ENCODE measurements at places on chromosomes 2 and 18.

DNA sequence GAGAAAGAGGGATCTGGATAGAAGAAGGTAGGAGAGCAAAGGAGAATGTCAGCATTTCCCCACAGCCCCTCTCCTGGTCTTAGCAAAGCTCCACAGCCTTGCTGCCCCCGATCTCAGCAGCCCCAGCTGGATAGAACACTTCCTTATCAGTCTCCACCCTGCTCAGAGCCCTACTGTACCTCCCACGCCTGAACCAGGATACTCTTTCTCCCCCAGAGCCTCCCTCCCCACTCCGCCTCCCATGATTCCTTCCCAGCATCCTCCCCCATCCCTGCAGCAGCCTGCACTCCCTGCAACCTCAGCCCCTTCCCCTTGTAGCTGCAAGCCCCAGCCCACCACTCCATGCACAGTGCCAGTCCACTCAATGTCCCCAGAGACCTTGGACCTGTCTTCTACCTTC lies 25.8 kb downstream of the PLB1 start:
- no peak for DNase-seq

DNA sequence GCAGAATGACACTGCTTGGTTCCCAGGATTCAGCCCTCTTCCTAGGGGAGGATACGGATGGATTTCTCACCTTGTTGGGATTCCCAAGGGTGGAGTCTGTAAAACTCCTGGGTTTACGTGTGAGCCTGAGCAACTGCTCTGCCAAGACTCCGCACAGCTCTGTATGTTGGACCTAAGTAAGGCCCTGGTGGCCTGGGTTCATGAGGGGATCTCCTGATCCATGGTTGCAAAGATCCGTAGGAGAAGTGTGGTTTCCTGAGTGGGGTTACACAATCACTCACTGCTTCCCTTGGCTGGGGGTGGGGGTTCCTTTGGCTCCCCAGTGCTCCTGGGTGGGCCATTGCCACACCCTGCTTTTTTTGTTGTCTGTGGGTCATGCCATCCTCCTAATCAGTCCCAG lies 37.7 kb downstream of the ANKRD12 start:
- DNase-seq: no peak

DNA sequence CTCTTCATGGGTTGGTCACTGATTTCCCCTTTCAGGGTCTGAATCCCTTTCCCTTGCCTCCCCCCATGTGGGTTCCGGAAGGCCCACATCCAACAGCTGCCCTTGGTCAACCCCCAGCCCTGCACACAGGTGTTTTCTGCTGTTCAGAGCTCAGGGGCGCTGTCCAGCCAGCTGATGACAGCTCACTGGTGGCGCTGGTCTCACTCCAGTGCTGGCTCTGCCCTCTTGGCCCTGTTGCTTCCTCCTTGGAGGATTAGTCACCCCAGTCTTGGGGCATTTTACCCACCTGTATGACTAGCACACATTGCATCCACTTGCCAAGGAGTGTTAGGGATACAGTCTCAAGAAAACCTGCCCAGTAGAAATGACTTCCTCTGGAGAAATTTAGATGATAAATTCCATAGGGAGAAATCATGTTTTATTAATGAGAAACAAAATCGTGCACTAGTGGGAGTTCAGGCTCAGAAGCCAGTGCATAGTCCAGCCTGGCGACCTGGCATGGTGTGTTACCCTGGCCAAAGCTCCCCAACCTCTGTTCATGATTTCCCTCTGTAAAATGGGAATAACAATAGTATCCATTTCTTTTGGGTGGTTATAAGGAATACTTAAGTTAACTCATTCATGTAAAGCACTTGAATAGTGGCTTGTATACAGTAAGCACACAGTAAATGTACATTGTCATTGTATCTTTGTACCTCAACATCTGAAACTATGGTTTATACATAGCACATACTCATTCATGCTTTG lies 21.6 kb downstream of the CRIM1 start:
- no peak for DNase-seq

DNA sequence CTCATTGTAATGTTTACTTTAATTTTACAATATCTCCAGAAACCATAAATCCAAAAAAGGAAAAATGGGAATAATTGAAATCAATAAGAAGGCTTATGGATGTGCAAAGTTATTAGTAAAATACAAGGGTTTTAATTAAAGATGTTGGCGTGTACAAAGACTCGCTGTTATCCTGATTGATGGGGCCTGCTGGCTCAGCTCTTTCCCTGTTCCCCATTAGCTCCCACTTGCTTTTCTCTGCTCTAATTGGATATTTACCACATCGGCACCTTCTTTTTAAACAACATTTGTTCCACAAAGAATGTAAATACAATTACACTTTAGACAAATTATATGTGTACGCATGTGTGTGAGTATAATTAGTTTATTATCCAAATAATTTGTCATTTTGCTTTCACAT lies 796.6 kb downstream of the ERBB4 start:
- DNase-seq: no peak

GRCh38 chr2:169189132-169189531 lies 119.8 kb downstream of the DHRS9 start:
- no peak for DNase-seq

- DNase-seq: no peak
These were observed 127.5 kb upstream of the GAREM1 start for GRCh38 chr18:32598144-32598543.

- DNase-seq: no peak
These were observed 256.9 kb downstream of the RND3 start for GRCh38 chr2:150230616-150231015.

GRCh38 chr2:15243762-15244161 lies 317.4 kb downstream of the NBAS start:
- no peak for DNase-seq

GRCh38 chr18:57755473-57756067 lies 47.5 kb downstream of the ATP8B1 start:
- DNase-seq: no peak

DNA sequence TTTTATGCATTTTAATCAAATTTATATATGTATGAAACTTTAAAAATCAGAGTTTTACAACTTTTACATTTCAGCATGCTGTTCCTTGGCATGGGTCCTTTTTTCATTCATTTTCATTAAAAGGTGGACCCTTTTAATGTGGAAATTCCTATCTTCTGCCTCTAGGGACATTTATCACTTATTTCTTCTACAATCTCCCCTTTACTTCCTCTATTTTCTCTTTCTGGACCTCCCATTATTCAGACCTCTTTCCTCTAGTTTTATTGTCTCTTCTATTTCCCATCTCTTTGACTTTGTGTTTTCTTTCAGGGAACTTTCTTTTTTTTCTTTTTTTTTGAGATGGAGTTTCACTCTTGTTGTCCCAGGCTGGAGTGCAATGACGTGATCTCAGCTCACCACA lies 5.7 kb downstream of the PROC start:
- no peak for DNase-seq

GRCh38 chr2:119156891-119157773 lies 1.4 kb downstream of the C1QL2 start:
- no peak for DNase-seq

GRCh38 chr18:51196118-51196810 lies 1.2 kb downstream of the MEX3C start:
- DNase-seq: peak; percentile 27

GRCh38 chr2:30800159-30800558 lies 7.1 kb downstream of the CAPN13 start:
- no peak for DNase-seq

DNA sequence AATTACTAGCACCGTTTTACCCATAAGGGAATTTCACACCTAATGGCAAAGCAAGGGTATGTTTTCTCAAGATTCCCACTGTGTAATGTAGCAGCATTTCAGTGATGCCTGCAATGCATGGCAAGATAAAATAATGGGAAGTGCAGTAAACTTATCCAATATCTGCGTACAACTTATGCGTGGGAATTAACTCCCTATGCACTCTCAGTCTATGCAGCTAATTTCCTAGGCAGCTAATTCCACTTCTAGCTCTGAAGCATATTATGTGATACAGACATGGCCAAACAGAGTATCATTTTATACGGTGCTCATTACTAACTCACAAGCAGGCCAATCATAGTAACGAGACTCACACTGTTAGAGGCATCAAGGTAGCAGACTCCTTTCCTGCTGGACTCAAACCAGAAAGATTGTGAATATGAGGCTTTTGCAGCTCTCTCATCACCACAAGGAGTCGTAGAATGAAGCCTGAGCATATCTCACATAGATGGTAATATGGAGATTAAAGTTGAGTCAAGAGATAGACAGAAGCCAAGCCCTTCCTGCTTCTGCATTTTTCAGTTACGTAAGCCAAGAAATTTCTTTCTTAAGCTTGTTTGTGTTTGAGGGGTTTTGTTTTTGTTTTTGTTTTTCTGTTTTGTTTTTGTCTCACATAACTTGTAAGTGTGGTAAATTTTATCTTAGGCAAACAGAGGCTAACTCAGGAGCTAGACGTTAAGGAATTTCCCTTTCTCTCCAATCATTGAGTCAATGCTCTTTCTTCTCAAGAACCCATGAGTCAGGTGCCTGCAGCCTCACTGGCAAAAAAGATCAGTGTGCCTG lies 34.8 kb upstream of the ITGAV start:
- DNase-seq: no peak

DNA sequence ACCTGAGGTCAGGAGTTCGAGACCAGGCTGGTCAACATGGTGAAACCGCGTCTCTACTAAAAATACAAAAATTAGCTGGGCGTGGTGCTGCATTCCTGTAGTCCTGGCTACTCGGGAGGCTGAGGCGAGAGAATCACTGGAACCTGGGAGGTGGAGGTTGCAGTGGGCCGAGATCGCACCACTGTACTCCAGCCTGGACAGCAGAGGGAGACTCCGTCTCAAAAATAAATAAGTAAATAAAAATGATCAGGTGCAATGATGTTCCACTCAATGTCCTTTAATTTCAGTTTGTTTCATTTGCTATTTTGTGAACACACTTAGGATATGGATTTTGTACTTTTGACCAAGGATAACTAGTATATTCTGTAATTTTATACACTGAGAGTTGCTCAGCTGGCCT lies 9.3 kb downstream of the HADHA start:
- DNase-seq: no peak

DNA sequence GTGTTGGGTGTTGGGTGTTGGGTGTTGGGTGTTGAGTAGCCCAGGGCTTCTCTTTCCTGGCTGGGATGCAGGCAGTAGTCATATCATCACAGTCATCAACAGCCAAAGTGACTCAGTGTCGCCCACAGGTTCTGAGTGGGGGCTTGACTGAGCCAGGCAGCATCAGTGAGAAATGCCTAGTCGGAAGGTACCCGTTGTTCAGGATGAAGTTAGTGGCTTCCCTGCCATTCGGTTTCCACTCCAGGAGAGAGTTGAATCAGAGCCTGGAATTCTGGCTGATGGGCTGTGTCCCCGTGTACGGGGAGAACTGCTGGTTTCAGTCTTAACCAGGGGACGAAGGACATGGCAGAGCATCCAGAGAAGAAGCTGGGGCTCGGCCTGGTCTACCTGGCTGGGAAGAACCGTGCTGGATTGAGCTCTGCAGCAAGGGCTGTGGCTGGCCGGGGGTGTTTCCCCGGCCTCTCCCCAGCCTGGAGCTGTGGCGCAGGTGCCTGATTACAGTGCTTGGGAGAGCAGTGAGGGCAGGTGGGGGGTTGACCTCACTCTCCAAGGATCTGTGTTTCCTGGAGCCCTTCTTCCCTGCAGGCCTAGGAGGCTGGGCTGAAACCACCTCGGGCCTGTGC lies 49.4 kb downstream of the AGAP1 start:
- no peak for DNase-seq

DNA sequence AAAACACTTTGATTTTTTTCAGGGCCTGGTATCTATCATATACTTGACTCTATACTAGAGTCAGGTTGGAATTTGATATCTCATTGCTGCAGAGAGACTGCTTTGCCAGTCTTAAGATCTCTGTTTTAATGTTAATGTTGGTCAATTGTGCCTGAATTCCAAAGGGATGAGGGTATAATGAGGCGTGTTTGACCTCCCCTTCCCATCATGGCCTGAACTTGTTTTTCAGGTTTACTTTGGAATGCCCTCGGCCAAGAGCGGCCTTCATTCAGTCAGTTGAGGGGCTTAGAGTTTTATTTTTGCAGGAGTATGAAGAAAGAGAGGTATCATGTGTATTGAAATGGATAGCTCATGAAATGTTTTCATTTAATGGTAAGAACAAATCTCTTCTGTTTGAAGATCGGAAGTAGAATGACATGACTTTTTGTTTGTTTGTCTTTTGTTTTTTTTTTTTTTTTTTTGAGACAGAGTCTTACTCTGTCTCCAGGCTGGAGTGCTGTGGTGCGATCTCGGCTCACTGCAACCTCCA lies 119.0 kb downstream of the KIAA1328 start:
- DNase-seq: no peak

DNA sequence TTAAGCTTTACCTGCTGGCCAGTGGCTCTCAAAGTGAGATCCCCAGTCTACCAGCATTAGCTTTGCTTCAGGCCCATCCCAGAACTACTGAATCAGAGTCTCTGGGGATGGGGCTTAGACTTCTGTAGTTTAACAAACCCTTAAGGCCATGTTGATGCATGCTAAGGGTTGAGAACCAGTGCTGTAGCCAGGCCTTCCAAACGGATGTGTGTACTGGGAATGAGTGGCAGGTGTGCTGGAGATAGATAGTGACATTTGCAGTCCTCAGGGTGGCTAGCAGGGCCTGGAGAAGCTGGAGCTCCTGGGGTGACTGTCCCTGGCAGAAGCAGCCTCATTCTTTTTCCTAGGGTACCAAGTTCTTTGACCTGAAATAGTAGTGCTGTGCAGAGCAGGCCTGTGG lies 148.5 kb downstream of the PPP1R1C start:
- DNase-seq: no peak

GRCh38 chr2:112061299-112061698 lies 6.2 kb downstream of the TMEM87B start:
- DNase-seq: no peak

GRCh38 chr2:200216310-200216709 lies 90.2 kb upstream of the SPATS2L start:
- no peak for DNase-seq

DNA sequence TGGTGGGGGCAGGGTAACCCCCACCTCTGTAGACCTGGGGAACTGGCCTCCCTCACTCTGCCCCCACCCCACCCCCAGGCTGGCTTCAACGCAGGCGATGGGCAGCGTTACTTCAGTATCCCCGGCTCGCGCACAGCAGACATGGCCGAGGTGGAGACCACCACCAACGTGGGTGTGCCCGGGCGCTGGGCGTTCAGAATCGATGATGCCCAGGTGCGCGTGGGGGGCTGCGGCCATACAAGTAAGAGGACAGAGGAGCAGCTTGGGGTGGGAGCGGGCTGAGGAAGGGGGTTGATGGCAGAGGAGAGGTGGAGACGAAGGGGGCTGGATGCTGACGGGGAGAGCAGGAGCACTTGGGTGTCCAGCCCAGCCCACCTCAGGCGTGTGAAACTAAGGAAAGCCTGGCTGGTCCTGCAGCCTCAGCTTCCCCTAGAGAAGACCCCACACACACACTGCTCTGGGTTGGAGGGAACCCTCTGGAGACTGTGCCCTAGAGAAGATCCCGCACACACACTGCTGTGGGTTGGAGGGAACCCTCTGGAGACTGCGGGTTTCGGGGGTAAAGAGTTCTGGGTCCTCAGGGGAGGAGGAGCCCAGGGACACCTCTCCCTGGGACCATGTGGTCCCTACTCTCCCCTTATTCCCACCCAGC lies 36.2 kb downstream of the SNED1 start:
- DNase-seq: no peak

- no peak for DNase-seq
These were observed 89.6 kb upstream of the CCDC141 start for GRCh38 chr2:179139506-179139905.
